RPMI7951 (cell line): ENCODE measurements at places on chromosomes 13 and 19. TPM values are rescaled to one million over a fixed set of nuclear protein-coding genes. Genes with fewer than 3 reads are reported as not detected.

DNA sequence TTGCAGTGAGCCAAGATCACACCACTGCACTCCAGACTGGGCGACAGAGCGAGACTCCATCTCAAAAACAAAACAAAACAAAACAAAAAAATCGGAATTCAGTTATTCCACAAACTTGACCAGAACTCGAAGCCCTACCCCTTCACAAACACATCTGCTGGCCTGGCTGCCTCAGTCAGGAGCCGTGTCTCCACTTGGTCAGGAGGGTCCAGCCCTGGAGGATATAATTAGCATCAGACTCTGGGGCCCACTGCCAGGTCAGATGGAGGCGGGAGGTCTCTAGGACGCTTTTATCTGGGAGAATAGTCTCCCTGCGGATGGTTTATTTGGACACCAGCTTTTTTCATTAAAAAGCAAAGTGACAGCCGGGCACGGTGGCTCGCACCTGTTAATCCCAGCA lies 8.0 kb downstream of the ELL start:
- no peak for DNase-seq

DNA sequence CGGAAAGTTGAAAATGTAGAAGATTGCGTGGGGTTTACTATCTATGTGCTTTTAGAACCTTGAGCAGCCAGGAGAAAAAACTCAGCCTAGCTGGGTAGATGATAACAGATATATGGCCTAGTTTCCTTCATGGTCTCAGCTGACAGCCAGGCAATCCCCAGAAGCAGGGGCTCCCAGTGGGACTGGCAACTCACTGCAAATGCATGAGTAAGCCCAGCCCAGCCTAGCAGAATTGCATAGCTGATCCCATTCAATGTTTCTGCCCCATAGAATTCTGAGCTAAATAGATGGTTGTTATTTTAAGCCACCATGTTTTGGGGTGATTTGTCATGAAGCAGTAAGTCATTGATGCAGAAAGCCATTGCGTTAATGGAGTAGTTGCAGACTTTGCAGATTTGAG lies 108.5 kb downstream of the ERCC5 start:
- DNase-seq: no peak

GRCh38 chr13:71879129-71879535 lies 12.1 kb upstream of the DACH1 start:
- DNase-seq: peak; percentile 14

DNA sequence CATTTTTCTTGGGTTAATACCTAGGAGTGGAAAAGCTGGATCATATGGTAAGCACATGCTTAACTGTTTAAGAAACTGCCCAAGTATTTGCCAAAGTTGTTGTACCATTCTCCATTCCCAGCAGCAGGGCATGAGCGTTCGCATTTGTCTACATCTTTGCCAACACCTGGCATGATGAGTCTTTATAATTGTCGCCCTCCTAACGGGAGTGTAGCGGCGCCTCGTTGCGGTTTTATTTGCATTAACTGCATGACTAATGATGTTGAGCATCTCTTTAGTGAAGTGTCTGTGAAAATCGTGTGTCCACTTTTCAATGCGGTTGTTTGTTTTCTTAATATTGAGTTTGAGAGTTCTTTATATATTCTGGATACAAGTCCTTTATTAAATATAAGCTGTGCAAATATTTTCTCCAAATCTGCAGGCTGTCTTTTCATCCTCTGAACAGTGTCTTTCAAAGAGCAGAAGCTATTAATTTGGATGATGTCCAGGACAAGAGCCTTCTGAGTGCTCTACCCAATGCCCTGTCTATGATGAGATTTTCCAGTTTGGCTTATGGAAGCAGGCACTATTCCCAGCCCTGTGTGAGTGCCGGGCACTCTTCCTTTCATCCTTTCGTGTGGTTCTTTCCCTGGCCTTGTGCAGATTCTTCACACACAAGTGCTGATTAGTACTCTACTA lies 202.0 kb downstream of the FOXO1 start:
- no peak for DNase-seq

GRCh38 chr19:15372891-15373301 lies 6.7 kb downstream of the AKAP8 start:
- DNase-seq: no peak

DNA sequence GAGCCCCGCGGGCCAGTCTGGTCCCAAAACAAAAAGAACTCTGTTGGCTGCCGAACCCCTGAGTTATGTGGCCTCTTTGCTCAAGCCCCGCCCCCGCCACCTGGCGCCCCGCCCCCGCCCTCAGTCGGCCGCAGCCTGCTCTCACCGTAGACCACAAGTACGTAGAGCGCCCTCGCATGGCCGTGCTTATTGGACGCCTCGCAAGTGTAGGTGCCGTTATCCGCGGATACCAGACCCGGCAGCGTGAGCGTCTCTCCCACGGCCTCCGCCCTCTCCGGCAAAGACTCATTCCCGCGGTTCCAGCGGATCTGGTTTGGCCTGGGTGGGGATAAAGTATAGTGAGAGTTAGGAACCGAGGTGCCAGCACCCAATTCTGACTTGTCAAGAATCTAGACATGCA lies 5.5 kb upstream of the ZNF428 start:
- no peak for DNase-seq

DNA sequence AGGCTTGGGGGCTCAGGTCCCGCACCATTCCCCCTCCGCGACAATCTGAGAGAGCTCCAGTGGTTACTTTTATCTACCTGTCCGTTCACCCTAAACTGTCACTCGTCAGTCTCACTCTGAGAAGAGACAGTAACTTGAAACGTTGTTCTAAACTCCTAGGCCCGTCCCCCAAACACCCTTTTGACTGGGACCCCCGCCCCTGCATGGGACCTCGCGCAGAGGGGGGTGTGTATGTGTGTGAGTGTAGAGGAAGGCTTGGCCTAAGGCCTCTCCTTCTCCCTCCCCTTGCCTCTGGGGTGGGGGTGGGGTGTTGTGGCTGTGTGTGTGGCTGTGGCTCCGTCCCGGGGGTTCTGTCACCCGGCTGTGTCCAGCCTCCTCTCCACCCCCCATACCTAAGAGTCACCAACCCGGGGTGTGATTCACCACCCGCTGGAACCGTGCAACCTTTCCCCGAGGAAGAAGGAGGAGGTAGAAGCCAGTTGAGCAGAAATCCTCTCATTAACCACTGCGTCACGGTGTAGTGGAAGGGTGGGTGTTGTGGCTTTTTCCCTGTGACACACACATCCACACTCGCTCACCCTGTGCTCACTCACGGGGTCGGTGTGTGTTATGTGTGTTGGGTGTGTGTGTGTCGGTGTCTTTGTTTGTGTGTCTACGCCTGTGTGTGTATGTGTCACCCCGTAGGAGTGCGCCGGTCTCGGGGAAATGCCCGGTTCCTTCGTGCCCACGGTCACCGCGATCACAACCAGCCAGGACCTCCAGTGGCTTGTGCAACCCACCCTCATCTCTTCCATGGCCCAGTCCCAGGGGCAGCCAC lies 2.4 kb downstream of the FOSB start:
- DNase-seq: peak; percentile 79

- no peak for DNase-seq
Measured at GRCh38 chr13:79314652-79315051, 91.4 kb downstream of the RBM26 start.

ZNF135 gene
- 0.72 and 0.88 TPM in 2 replicates for total RNA-seq

KLK3 gene
- not detected in 2 replicates for total RNA-seq

GFY gene
- not detected in 2 replicates for total RNA-seq

LRRC8E gene
- 5.2 and 7.3 TPM in 2 replicates for total RNA-seq

PCDH8 gene
- not detected in 2 replicates for total RNA-seq

OLFM2 gene
- total RNA-seq: 0.49 and 1.4 TPM in 2 replicates

AZU1 gene
- total RNA-seq: not detected in 2 replicates

ZNF69 gene
- 17.8 and 23.0 TPM in 2 replicates for total RNA-seq
